ENCODE measurements at places on chromosomes 13 and 19.

DNA sequence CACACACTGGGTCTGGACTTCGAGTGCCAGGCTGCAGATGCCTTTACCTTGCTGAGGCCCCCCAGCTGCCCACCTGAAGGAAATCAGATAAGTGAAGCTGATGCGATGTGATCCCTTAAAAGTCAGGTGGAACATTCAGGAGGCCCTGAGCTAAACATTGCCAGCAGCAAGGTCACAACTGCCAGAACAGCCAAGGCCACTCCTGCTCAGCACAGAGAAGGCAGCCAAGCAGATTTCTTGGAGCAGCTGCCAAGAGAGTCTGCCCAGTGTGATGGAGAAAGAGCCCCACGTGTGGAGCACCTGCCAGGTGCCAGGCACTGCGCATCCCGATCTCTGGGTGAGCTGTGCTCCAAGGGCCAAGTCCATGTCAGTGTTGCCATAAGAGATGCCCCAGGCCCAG lies 20.6 kb upstream of the UQCRFS1 start:
- no peak for DNase-seq

DNA sequence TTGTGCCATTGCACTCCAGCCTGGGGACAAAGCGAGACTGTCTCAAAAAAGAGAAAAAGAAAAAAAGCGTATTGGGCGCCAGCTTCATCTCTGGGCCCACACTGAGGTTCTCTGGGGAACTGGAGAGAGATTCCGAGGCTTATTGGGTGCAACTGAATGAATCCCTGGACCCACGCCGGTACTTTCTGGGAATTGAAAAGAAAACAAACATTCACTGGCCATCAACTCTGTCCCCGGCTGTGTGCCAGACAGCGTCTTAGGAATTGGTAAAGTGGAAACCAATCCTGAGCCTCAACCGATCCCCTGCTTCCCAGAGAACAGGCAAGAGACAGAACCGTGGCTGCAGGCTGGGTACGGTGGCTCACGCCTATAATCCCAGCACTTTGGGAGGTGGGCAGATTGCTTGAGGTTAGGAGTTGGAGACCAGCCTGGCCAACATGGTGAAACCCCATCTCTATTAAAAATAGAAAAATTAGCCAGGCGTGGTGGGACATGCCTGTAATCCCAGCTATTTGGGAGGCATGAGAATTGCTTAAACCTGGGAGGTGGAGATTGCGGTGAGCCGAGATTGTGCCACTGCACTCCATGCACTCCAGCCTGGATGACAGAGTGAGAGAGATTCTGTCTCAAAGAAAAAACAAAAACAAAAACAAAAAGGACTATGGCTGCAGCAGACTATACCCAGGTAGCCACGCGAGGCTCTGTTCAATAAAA lies 8.6 kb downstream of the ANO8 start:
- DNase-seq: no peak

DNA sequence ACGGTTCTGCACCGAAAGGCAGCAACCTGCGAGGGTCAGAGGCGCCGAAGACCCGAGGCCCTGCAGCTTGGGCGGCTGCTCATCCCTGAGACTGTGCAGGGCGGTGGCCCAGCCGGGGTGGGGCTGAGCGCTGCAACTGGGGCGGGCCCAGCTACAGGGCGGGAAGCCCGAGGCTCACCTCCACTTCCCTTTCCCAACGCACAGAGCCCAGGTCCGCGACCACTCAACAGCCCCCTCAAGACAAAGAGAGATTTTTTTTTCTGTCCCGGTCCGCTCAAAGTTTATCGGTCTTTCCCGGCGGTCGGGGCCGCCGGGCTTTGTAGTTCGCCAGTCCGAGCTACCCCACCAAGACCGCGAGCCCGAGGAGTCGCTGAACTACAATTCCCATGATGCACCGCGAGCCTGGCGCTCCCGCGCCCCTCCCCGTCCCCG lies 573 bp downstream of the KATNAL1 start:
- DNase-seq: peak; percentile 95

DNA sequence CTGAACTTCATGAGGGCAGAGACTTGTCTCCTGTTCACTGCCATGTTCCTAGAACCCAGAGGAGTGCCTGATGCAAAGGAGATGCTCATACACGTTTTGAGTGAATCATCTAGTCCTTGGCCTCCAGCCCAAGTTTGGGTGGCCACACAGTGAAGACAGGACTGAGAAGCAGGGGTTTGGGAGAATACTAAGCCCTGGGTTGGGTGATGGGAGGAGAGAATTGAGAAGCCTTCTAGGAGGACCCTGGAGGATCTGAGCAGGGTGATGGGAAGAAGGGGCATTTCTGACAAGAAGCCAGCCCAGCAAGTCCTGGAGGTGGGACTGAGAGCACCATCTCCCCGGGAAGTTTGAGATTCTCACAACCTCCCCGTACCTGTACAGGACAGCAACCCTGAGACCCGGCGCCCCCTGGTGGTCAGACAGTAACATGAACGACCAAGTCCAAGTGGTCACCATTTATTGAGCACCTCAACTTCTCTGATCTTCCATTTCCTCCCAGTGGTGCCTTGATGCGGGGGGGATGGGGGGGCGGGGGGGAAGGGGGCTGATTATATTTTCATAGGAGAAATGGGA lies 11.0 kb downstream of the CTU1 start:
- DNase-seq: peak; percentile 60

- DNase-seq: no peak
Measured at GRCh38 chr13:49898792-49899191, 37.3 kb downstream of the SPRYD7 start.
